ENCODE measurements at places on chromosomes 16 and 17.

DNA sequence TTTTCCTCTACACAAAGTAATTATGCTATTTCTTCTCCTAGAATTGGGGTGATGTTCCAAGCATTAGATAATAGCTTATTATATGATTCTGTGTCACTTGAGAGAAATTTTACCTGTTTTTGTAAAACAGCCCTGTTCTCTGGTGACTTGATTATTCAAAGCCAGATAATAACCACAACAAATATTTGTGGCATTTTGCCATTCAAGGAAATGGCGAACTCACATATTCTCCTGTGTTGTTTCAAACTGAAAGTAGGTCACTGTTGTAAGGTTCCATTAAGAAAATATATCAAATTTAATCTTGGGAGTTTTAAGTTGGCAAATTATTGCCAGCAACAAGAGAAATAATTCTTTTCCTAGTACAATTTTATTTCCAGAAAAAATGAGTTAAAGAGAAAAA is 124.8 kb downstream of the STXBP4 start:
- no peak for DNase-seq

GRCh38 chr16:6913566-6913965 is 419.1 kb upstream of the RBFOX1 start:
- no peak for DNase-seq

- DNase-seq, result no peak
Observed at GRCh38 chr16:81324808-81325207, 10.0 kb downstream of the GAN start.

GRCh38 chr17:19457046-19457445 is 46.0 kb downstream of the RNF112 start:
- no peak for DNase-seq

DNA sequence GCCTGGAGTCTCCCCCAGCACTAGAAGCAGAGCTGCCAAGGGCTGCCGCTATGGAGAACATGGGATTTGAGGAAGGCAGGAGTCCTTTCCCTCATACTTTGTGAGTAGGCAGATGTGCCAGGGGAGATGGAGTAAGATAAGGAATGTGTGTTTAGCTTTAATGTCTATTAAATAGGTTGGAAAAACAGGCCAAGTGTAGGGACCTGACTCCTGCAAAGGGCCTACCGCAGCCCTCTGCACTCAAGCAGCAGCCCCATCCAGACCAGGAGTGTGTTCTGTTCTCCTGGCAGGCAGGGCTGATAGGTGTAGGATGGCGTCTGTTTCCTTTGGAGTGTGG is 1.8 kb upstream of the MIF4GD start:
- no peak for DNase-seq

GRCh38 chr16:53829186-53829747 is 125.3 kb downstream of the FTO start:
- DNase-seq, result no peak

- DNase-seq, result no peak
Observed at GRCh38 chr17:47966079-47966519, 4.8 kb upstream of the CDK5RAP3 start.

GRCh38 chr16:74275711-74276110 is 20.9 kb upstream of the PSMD7 start:
- DNase-seq, result no peak

DNA sequence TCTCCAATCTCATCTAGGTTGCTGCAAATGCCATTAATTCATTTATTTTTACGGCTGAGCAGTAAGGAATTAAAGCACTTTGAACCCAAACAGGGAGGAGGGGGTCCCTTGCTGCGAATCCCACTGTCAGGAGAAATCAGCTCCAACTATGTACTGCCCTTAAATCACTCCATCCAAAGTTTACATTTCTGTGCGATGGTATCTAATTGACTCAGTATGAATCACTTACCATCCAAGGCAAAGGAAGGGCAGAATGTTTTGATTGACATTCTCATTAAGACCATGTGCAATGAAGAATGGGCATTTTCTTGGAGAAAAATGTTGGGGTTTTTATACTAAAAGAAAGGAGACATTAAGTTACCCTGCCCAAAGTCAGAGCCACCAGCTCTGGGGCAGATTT is 47.7 kb upstream of the XYLT1 start:
- DNase-seq, result no peak

- no peak for DNase-seq
Observed at GRCh38 chr16:57711346-57711745, 16.7 kb downstream of the DRC7 start.

GRCh38 chr17:72863526-72864211 is 228.8 kb downstream of the SLC39A11 start:
- DNase-seq, result no peak

- no peak for DNase-seq
Observed at GRCh38 chr16:29777576-29778350, at the start of gene ZG16. TSS of gene ZG16 (plus strand) at chr16:29778256. CDS start at chr16:29779267, 1,011 bp downstream.

DNA sequence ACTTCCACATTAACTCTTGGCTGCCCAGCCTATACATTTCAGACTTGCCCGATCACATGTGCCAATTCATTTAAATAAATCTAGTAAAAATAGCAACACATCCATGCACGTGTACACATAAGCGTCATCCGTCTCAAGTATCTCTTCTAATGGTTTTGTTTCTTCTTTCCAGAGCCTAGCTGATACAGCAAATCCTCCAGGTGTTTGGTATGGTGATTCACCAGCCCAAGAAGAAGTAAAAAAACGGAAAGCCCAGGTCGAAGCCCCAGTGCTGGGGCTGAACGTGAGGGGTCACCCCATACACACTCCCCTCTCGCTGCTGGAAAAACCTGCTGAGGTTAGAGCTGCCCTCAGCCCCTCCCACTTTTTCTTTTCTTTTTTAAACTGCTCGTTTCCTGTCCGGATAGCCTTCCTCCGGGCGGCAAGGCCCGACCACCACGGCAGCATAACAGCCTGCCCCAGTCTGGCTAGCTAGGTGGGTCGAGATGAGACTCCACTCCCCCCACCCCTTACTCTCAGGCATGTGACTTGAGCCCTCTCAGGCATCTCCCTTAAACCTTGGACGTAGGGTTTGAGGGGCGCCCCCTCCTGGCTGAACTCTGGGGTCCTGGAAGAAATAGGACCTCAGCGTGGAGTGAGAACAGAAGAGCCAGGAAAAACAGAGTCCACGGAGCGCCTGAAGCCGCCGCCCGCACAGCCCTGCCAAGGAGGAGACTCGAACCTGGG is 13.9 kb upstream of the OR1F1 start:
- DNase-seq, result peak; percentile 28

- no peak for DNase-seq
Observed at GRCh38 chr17:49397586-49397985, 17.1 kb downstream of the PHB1 start.

GRCh38 chr16:50509521-50510341 is 38.5 kb upstream of the NKD1 start:
- no peak for DNase-seq

DNA sequence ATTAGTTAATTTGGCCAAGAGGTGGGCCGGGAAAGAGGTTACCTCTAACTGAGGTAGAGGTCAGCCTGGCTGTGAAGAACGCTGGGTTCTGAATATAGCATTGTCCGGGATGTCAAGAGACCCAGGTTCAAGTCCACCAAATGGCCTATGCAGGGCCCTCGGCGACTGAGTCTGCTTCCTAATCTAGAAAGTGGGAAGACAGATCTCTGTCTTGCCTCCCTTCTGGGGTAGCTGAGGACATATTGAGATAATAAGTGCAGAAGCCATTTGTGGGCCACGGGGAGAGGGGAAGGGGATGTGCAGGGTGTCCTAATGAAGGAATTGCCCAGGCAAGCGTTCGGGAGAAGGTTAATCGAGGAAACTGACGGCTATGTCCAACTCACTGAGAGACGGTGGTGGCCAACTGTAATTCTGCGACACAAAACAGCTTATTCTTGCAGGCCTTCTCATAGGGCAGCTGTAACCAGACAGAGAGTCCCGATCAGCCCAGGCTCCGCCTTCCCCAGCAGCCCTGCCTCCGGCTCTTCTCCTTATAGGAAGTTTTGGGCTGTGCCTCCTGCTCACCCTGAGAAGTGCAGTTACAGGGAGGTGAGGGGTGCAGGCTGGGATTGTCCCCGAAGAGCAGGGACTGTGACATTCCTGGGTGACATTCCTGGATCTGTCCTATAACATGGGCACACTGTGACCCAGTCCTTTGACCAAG is 15.9 kb downstream of the HASPIN start:
- no peak for DNase-seq

DNA sequence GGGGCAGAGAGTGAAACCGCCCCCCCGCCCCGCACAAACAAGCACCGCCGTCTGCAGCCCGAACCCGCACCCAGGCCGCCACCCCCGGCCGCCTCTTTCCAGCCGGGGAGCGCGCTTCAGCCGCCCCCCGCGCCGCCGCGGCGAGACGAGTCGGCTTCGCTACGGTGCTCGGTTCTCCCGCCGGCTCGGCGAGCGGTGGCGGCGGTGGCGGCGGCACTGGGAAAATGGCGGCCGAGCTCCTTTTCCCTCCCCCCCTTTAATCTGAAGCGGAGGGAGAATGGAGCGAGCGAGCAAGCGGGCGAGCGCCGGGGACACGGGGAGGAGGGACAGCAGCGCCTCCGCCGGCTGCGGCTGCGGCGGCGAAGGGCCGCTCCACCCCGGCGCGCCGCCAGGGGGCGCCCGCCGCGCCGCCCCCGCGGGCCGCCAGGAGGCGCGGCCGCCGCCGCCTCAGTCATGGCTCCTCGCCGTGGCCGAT is at the start of gene KANSL1:
KANSL1 (minus strand) TSS at position 279 of the 475 bp plus-strand sequence. CDS start 21,286 bp downstream, outside the sequence.
- DNase-seq, result peak; percentile 93

GRCh38 chr17:41474863-41475262 is 6.1 kb downstream of the KRT35 start:
- DNase-seq, result no peak

DNA sequence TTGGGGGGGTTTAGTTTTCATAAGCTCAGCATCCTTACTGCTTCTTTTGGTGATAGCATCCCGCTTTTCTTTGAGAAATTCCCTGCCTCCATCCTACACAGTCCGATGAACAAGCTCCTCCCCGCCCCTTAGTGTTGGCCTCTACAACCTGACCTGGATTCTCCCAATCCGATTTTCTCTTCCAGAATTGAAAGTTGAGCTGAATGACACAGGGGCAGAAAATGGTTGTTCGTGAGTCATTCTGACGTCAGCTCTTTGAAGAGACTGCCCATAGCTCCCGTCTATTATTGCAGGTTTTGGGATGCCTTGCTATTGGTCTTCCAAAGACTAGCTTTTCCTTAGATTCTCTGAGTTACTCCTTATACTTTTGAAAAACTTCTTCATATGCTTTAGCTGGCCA is 279.7 kb downstream of the SLC39A11 start:
- no peak for DNase-seq

DNA sequence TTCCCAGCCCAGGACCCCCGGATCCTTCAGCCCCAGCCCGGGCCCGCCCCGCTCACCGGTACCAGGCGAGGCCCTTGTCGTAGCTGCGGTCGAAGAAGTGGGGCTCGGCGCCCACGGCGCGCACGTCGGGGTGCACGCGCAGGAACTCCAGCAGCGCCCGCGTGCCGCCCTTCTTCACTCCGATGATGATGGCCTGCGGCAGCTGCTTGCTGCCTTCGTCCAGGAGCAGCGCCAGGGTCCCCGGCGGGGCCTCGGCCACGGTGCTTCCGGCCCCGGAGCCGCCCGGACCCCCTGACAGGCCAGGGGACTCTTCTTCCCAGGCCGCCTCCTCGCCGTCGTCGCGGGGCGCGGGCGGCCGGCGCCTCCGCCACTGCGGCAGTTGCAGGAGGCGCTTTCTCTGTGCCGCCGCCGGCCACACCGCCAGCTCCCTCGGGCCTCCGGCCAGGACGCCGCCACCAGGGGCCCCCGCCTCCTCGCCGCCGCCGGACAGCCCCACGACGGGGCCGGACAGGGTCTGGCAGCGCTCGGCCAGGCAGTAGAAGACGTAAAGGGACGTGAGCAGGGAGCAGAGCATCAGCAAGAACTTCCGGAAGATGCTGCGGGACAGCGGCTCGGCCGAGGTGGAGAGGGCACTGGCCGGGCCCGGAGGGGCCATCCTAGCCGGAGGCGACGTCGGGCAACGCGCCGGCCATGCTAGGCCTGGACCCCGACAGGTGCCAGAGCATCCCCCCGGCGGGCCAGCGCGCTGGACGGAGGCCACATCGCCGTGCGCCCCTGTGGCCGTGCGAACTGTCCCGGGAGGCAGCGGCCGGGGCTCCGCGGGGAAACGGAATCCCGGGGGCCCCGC is 1.0 kb downstream of the HS3ST3A1 start:
- peak; percentile 55 for DNase-seq

GRCh38 chr16:66127459-66128370 is 238.8 kb upstream of the CDH5 start:
- DNase-seq, result peak; percentile 90

DNA sequence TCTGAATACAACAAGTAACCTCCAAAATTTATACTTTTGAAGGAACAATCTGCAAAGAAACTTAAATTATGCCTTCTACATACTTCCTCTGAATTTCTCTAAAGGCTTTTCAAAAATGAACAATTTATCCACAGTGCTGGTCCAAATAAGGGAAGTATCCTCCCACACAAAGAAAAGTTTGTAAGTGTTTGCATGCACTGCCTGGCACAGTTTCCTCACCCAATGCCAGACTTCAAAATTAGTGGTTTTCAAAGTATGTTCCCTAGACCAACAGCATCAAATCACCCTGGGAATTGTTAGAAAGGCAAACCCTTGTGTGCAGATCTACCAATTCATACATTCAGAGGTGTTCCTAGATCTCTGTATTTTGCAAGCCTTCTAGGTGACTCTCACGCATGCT is 82.5 kb downstream of the PCTP start:
- DNase-seq, result no peak

DNA sequence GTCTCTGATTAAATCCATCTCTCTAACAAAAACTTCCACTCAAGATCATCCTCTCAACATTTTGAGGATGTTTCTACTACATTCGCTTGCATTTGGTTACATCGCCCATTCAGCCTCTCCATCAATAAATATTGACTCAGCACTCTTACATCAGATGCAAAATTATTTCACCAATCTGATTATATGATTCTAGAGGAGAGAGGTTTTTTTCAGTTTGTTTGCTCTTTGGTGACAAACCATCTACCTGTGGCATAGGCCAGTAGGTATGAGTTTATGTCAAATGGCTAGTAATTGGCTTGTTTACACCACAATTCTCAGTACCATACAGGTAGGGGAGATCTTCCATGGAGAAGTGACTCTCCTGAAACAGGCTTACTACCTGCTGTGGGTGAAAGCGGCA is 52.3 kb downstream of the TOX3 start:
- DNase-seq, result no peak

GRCh38 chr16:68626557-68626956 is 18.6 kb upstream of the CDH3 start:
- DNase-seq, result no peak

- peak; percentile 91 for DNase-seq
Observed at GRCh38 chr17:75087558-75088453, at the start of gene SLC16A5. TSS of gene SLC16A5 (plus strand) at chr17:75087954. CDS start at chr17:75093637, 5,683 bp downstream.

DNA sequence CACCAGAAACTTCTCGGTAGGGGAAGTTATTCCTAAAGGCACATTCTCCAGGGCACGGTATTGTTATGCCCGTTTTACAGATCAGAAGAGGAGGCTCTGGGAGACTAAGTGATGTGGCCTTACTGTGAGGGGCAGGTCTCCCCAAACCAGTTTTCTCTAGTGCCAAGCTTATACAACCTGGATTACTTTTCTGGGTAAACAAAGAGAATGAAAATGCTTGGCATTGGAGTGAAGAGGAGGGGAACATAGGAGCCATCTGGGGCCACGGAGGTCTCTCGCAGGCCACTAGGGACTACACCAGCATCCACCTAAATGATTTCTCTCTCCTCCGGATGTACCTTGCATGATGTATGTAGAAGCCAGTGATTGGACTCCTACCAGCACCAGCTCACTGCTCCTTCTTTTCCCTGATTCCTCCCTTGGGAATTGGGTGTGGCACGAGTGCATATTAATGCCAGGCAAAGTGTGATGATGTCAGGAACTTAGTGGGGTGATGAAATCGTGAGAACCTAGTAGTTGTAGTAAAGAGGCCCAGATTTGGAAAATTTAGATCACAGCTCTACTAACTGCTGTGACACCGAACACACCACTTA is 674 bp downstream of the TOM1L1 start:
- peak; percentile 49 for DNase-seq

- peak; percentile 84 for DNase-seq
Observed at GRCh38 chr16:67170168-67170948, at the start of gene NOL3. TSS of gene NOL3 (plus strand) at chr16:67170538.

Measured in lung (tissue), 17 donors.